ENCODE measurements at places on chromosomes 6 and 20.

- no peak for DNase-seq
Observed at GRCh38 chr6:56869346-56869745, 85.6 kb upstream of the BEND6 start.

GRCh38 chr6:109332748-109333147 lies 49.5 kb downstream of the CD164 start:
- DNase-seq: no peak

GRCh38 chr20:47353692-47354463 lies 2.6 kb downstream of the ZMYND8 start:
- DNase-seq: no peak

DNA sequence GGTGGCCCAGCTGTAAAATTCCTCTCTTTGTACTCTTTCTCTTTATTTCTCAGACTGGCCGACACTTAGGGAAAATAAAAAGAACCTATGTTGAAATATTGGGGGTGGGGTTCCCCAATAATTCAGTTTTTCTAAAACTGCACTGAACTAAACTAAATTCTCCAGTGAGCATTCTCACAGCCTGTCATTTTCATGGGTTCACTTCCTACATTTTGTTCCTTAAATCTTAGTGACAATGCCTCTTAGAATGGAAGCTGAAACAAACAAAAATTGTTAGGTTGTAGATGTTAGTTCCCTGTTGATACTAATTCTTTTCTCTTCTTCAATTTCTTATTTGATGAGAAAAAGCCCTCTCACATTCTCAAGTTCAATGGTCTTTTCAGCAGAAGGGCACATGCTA lies 35.8 kb upstream of the IFNGR1 start:
- no peak for DNase-seq

GRCh38 chr20:55386686-55387085 lies 618.6 kb downstream of the CBLN4 start:
- no peak for DNase-seq

GRCh38 chr6:79421707-79422484 lies 115.3 kb downstream of the LCA5 start:
- no peak for DNase-seq

GRCh38 chr20:10260316-10260715 lies 41.7 kb downstream of the SNAP25 start:
- DNase-seq: no peak

DNA sequence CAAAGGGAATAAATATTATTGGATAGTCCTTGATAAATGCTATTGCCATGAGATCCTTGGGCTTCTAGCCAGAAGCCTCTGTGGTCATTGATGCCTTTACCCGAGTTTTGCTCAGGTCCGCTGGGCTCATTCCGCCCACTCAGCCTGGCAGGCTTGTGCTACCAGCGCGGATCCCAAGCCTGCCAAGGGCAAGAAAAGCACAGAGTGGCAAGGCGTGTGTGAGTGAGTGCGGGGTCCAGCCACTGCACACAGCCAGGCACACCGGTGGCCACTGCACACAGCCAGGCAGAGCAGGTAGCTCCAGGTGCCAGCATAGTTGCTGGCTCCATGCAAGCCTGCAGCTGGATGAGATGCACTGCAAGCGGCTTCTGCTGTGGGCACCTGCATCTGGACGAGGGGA lies 38.7 kb downstream of the STK38 start:
- DNase-seq: no peak

DNA sequence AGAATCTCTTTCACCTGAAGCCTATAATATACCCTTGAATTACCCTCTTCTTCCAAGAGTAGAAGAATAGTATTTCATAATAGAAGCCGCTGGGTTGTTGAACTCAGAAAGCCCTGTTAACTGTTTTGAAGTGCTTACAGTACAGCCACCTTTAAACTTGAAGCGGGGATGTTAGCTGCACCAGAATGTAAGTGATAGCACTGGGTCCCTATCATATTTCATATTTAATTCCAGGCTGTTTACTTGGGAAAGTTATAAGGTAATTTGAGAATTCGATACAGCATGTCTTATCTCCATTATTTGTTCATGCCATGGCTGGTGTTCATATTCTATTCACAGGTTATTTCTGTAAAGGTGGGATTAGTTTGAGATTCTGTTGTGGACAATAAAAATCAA lies 63.5 kb upstream of the VSTM2L start:
- no peak for DNase-seq

DNA sequence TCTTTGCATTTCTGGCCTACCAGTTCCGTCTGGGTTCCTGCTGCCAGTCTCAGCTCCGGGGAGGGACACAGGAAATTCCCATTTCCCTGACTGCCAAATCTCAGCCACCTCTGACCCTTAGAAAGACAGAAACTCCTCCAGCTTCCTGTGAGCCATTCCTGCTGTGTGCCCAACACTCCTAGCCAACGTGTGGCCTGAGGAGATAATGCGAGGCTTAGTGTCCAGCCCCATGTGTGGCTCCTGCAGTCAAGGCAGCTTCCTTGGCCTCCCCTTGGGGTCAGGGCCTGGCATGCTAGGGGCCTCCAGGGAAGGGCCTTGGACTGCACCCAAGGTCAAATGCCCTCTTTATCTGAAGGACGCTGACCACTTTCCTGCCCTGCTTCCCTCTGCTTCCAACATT lies 45.1 kb downstream of the MAFB start:
- no peak for DNase-seq

Measured in CD4-positive, alpha-beta T cell treated with Interleukin-10 for 1 hour (primary cell).